ENCODE measurements at places on chromosomes 6 and 20. TPM values are rescaled to one million over a fixed set of nuclear protein-coding genes. Genes with fewer than 3 reads are reported as not detected.

Gene SLC29A1
- 58.5 TPM for total RNA-seq

Gene AGER
- total RNA-seq, result 0.45 TPM

Gene XPO5
- total RNA-seq, result 34.2 TPM

Gene KHDC1L
- total RNA-seq, result not detected

Gene SPEF1
- 0.46 TPM for total RNA-seq

Gene RPS21
- total RNA-seq, result 2,174 TPM

Gene RIN2
- 73.6 TPM for total RNA-seq

Gene SERPINB1
- total RNA-seq, result 13.0 TPM

Gene DDX27
- 40.0 TPM for total RNA-seq

DNA sequence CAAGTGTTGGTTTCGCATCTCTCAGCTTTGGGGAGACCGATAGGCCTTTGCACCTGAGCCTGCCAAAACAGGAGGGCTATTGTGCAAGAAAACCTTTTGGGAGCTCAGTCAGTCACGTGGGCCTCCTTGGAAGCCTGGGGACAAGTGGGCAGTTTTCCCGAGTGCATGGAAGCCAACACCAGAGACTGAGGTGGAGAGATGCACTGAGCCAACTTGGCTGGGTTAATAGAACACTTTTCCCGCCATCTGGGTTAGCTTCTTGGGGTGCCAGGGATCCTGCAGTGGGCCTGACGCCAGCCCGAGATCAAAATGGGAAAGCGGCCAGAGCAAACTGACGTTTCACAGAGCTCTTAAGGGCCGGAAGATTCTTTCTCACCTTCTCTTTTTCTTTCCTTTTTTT is 2.8 kb upstream of the OOEP start:
- DNase-seq, result no peak

GRCh38 chr20:40497899-40498691 is 190.9 kb downstream of the MAFB start:
- DNase-seq, result no peak

DNA sequence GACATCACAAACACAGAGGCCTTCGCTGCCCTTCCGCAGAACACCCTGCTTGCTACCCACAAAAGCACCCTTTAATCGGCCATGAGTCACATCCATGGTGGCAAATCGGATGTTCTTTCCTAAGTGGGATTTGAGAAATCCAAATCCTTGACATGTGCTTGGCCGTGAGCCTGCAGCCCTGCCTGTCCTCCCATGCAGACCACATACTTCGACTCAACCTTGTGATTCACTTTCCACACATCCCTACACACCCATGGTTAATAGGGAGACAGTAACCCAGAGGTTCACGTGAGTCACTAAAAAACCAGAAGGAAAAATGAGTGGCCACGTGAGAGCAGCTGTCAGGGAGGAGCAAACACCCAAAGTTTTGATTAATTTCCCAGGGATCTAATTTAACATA is 19.4 kb downstream of the RAMACL start:
- peak; percentile 100 for DNase-seq

GRCh38 chr6:167799033-167799821 is 27.5 kb upstream of the AFDN start:
- no peak for DNase-seq

- no peak for DNase-seq
Observed at GRCh38 chr6:150245148-150245935, 102.5 kb downstream of the PPP1R14C start.

DNA sequence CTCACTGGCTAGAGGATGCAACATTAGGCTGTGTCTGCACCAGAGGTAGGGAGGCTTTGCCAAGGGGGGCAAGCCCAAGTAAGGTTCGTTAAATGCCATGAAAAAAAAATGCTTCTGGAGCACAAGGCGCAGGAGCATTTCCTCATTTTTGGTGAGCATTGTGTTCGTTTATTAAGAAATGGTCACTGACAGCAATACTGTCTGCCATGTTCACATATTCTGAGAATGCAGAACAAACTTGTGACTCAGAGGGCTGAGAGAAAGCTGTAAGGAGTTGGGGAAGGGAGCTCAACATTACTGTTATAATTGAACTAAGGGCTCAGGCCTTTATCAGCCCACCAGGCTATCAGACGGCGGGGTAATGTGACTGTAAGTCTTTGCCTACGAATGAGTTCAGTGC is 465.4 kb upstream of the BTBD3 start:
- peak; percentile 37 for DNase-seq

GRCh38 chr6:37483917-37484785 is 15.5 kb downstream of the CCDC167 start:
- DNase-seq, result peak; percentile 10

DNA sequence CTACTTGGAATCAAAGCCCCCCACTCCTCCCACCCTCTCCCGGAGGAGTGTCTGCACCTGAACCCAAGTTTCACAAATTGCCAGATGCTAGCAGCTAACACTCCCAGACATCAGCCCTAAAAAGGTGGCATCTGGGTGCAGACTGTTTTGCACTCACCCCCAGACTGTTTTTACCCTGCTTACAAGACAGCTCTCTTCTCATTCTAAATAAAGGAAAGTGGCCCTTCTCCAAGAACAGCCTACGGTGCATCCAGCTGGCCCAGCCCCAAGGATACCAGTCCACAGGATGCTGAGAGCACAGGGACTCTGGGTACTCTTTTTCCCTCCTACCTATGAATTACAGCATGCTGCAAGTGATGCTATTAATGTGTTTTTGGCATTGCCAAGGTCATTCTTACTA is 842.0 kb upstream of the FLRT3 start:
- no peak for DNase-seq

DNA sequence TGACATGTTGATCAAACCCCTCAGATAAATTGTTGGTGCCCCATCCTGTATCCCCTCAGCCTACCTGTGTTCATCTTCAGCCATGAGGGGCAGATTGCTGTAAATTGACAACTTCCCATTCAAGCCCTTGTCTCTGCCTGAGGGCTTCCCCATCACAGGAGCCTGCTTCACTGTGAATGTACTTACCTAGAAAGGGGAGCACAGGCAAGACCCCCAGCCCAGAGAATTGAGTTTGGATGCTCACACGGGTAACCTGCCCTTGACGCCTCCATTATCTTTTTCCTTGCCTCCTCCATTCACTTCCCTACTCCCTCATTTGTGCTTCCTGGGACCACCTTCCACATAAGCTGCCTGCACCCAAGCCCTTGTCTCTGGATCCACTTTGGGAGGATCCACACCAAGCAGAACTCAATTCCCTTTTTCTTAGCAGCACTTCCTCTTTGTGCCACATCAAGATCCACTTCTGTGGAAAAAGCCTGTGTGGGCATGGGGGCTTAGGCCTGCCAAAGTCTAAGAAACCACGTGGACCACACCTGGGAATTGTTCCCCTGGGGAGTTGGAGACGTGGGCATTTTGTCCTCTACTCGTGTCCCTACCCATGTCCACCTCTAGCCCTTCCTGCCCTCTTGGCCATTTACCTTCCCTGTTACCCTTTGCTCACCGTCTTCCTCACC is 103.4 kb upstream of the FOXA2 start:
- DNase-seq, result no peak

GRCh38 chr20:46903256-46903655 is 8.6 kb downstream of the EYA2 start:
- no peak for DNase-seq

- DNase-seq, result no peak
Observed at GRCh38 chr6:159376516-159377158, 207.4 kb downstream of the FNDC1 start.

GRCh38 chr6:159121486-159121885 is 47.7 kb upstream of the FNDC1 start:
- DNase-seq, result no peak

DNA sequence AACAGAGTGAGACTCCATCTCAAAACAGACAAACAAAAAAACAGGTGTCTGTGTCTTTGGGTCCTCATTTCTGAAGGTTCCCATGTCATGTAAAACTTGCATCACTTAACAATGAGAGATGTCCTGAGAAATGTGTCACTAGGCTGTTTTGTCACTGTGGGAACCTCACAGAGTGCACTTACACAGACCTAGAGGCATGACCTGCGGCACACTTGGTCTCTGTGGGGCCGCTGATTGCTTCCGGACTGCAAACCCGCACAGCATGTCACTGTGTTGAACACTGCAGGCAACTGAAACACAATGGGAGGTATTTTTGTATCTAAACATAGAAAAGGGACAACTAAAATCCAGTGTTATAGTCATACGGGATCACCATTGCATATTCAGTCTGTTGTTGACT is 42.3 kb upstream of the TMEM181 start:
- DNase-seq, result no peak

GRCh38 chr6:16802071-16802470 is 40.8 kb upstream of the ATXN1 start:
- DNase-seq, result peak; percentile 68

GRCh38 chr6:149147938-149148718 is 169.4 kb upstream of the TAB2 start:
- no peak for DNase-seq

- DNase-seq, result no peak
Observed at GRCh38 chr20:32195581-32195980, 12.0 kb downstream of the PLAGL2 start.

DNA sequence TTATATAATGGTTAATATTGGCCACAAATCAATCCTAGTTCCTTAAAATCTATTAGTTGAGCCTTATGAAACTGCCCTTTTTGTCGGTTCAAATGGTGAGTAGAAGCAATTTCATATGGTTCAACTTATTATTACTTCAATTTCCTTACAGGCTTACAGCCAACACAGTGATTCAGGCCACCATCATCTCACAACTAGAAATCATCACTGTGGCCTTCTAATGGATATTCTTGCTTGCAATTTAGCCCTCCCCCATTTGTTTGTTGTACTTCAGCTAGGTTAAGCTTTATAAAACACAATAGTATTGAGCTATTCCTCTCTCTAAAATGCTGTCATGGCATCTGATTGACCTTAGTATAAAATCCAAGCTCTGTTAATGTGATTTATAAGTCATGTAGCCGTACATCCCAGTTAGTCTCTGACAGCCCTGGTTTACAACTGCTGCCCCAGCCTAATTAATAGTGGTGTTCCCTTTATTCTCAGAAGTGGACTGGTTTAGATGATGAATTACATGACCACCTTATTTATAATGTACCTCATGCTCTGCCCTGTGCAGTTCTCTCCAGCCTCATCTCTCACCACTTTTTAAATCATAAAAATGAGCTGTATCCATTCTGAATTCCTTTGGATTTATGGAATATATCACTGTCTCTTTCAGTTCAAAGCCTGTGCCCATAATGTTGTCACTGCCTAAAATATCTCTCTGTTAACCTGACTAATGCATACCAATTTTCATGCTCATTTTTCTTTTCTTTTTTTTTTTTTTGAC is 36.7 kb downstream of the LAMA2 start:
- DNase-seq, result peak; percentile 68

- no peak for DNase-seq
Observed at GRCh38 chr6:40552941-40553340, 34.2 kb downstream of the LRFN2 start.

GRCh38 chr6:141688916-141689315 is 443.8 kb upstream of the GJE1 start:
- no peak for DNase-seq

DNA sequence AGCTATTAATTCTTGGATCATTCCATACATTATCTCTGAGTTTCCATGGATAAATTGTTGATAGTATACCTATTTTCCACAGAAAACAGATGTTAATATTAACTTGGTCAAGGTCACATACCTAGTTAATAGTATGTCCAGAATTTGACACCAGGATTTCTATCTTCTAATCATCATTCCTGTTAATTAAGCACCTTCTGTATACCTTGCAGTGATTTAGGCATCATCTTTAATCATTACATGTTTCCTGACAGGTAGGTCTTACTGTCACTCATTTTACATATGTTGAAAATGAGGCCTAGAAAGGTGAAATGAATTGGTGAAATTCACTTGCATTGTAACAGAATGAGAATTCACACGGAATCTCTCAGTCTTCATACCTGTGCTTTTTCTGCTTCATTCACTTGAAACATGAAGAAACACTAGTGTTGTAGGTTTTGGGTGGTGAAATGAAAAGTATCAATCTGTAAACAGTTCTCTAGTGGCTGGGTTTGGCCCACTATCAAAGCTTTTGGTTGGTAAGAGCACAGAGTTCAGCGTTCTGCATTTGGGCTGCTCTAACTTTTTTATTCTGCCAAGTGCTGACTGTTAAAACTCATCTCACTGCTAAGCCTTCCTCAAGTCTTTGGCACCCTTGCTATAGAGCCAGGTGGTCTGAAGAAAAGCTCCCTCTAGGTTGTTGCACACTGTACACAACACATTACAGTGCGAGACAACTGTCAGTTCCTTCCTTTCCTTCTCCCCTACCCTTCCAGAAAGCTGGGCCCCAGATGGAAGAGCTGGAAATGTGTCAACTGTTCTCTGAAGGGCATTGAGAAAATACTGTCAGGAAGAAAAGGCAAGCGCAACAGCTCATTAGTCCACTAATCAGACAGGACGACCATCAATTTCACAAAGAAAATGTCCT is 57.8 kb upstream of the C20orf144 start:
- DNase-seq, result no peak

DNA sequence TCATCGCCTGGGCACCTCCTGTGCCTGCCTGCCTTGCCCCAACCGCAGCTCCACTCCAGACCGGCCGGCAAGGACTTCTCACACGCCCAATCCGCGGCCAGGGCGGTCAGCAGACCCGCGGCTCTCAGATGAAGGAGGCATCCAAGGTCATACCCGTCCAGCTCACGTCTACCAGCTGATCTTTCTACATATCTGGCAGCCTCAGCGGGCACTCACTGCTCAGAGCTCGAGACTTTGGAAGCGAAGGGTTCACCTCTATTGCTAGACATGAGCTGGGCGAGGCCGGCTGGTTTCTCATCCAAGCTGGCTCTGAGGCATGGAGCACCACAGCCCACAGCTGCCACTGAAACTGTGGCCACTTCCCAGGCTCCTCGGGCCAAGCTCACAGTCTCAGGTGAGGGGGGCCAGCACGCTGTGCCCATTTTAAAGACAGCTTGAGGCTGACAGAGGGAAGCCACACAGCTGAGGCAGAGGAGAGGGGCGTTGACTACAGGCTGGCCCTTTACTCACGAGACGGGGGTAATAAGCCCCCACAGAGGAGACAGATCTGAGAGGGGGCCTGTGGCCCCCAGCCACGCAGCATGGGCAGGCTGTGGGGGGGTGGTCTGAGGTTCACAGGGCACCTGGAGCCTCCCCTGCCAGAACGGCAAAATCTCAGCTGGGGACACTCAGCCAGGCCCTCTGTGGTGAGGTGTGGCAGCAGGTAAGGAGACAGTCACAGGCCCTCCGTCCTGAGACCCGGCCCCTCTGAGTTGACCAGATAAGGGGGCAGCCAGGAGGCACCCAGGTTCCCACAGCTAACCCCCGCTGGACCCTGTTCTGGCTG is 2.0 kb downstream of the LAMA5 start:
- no peak for DNase-seq

DNA sequence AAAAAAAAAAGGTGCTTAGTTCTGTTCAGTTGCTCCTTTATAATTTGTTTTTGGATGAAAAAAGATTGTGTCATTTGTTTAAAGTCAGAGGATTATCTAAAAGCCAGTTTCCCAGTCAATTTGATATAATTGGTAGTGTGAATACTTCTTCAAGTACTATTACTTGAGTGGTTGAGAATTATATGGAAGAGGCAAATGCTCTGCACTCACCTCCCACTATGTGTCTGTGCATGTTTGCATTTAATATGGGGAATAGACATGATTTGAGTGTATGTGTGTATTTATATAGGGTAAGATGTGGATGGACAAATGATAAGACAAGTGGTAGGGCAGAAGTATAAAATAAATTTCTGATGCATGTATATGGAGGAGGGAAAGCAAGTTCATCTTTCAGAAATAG is 15.8 kb downstream of the GJA1 start:
- DNase-seq, result no peak

- DNase-seq, result no peak
Observed at GRCh38 chr6:36753671-36754405, 56.2 kb downstream of the RAB44 start.
